ENCODE measurements at places on chromosomes 2 and 18.
A peak's percentile ranks its signal among the peaks of the same experiment; 100 is the strongest.

GRCh38 chr2:113157897-113158753 is 15.6 kb upstream of the PSD4 start:
- no peak for DNase-seq

DNA sequence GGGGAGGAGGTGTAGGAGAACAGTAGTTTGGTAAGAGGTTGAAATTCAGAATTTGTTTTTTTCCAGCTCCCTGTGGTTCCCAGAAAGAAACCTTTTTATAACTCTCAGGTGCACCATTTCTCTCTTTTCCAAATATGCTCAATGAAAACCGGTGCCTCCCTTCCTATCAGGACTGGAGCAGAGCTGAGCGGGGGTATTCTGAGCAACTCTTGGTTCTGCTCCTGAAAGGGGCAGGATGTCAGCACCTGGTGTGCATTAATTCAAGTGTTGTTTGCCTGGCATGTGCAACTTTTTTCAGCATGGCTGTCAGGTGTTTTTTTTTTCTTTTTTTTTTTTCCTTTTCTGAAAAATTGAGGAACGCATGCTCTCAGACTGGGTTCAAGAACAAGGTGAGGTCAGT is 74.1 kb downstream of the MAPK4 start:
- no peak for DNase-seq

DNA sequence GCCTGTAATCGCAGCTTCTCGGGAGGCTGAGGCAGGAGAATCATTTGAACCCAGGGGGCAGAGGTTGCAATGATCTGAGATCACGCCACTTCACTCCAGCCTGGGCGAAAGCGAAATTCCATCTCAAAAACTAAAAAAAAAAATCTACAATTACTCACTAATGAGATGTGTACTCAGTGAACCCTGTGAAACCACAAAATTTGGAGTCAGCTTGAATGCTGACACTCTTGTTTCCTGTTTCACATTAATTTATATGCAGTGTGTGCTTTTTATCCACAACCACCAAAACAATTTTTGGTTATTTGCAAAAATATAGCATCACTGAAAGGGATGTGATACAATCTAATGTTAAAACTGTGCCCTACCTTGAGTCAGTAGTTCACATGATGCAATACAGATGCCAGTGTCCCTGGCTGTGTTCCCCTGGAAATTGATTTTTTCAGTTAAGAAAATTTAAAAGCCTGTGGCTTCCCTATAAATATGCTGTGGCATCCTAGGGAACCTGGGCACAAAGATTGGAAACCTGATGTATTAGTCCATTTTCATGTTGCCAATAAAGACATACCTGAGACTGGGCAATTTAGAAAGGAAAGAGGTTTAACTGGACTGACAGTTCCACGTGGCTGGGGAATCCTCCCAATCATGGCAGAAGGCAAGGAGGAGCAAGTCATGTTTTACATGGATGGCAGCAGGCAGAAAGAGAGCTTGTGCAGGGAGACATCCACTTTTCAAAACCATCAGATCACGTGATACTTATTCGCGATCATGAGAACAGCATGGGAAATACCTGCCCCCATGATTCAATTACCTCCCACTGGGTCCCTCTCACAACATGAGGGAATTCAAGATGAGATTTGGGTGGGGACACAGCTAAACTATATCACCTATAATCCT is 337.5 kb upstream of the NT5C1B start:
- DNase-seq, result no peak

GRCh38 chr18:24381126-24381525 is 16.5 kb downstream of the OSBPL1A start:
- peak; percentile 79 for DNase-seq

DNA sequence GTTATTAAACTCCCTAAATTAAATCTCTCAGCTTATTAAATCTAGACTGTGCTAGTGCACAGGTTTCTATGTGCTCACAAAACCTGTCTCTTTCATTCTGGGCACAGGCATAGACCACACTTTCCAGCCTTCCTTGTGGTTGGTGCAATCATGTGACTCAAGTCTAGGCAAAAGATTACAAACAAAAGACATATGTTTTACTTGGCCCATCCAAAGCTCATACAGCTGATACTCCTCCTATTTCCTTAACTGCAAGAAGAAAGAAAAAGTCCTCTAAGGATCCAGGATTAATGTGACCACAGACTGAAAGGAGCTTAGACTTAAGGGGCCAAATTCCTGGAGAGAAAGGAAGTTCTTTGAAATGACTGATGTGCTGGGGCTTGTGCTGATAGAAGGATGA is 731.3 kb upstream of the RAB6C start:
- DNase-seq, result no peak

DNA sequence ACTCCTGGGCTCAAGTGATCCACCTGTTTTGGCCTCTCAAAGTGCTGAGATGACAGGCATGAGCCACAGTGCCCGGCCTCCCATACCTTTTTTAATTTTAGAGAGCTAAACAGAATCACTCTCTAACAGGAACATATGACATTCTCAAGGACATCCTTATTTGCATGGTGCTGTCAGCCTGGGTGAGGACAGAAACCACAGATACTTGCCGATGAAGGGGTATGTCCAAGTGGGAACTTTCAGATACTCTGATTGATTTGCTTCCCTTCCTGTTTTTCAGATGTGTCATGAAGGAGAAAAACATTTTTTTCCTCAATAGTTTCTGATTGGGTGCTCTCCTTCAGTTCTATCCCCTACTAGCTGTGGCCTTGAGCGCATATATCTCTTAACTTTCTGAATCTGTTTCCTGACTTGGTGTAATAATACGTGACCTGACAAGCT is 49.6 kb downstream of the MYO3B start:
- no peak for DNase-seq

DNA sequence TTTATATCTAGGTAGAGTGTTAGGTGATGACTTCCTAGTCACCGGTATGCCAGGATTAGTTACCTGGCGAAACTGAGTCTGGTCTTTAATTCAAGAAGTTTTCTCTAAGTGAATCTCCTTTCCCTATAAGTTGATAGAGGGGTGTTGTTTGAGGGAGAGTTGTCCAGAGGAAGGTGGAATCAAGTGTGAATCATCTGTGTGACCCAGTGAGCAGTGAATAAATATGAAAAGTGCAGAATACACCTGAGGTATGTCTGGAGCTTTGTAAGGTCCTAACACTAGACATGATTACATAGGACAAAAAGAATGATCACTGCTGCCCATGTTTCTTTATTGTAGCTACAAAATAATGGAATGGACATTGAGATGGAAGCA is 11.2 kb downstream of the POU3F3 start:
- DNase-seq, result peak; percentile 24
